T-helper 2 cell (primary cell): ENCODE measurements at places on chromosomes 12 and 14.

GRCh38 chr12:62739266-62740015 is 195.5 kb downstream of the PPM1H start:
- no peak for DNase-seq

- DNase-seq, result no peak
These were observed 3.8 kb downstream of the GXYLT1 start for GRCh38 chr12:42140901-42141300.

DNA sequence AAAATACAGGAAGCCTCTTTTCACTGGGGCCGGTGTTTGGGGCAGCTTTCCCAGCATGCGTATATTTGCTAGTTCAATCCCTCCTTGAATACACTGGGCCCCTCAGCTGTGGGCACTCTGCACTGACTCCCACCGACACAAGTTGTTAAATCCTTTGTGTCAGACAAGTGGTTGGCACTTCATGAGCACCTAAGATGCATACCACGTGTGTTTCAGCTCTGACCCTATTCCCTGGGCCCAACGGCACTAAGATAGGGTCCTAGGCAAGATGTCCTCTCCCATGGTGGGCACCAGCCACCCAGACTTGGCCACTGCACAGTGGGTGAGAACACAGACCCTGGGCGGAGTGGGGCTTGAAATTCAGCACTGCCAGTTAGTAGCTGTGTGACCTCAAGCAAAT is 173.8 kb downstream of the BCL11B start:
- no peak for DNase-seq

DNA sequence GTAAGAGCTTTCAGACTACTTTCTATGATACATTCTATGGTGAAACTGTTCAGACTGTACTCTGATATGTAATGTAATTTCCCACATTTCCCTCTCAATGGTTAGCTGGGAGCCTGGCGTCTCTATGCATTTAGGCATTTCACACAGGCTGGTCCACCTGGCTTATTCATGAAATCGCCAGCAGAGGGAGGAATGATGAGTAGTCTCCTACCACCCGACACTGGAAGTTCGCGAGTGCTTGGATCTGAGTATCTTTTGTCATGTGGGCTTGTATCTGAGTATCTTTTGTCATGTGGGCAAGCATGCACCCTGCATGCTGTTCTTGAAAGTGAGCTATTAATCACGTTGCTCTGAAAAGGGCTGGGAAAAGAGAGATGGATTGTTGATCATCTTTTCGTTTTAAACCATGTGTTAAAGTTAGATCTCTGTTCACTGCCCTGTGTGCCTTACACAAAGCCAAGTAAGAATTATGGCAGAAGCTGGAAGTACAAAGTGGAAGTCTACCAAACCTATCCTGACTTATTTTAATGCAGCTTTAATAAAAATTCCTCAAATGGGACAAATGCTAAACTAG is 235.0 kb downstream of the ATP23 start:
- no peak for DNase-seq

GRCh38 chr12:20369305-20370013 is 1.1 kb downstream of the PDE3A start:
- DNase-seq, result no peak

GRCh38 chr14:31977001-31977556 is 100.0 kb upstream of the ARHGAP5 start:
- no peak for DNase-seq
